ENCODE measurements at places on chromosomes 3 and 15.

- DNase-seq, result no peak
These were observed 14.8 kb downstream of the WNT7A start for GRCh38 chr3:13865106-13865505.

DNA sequence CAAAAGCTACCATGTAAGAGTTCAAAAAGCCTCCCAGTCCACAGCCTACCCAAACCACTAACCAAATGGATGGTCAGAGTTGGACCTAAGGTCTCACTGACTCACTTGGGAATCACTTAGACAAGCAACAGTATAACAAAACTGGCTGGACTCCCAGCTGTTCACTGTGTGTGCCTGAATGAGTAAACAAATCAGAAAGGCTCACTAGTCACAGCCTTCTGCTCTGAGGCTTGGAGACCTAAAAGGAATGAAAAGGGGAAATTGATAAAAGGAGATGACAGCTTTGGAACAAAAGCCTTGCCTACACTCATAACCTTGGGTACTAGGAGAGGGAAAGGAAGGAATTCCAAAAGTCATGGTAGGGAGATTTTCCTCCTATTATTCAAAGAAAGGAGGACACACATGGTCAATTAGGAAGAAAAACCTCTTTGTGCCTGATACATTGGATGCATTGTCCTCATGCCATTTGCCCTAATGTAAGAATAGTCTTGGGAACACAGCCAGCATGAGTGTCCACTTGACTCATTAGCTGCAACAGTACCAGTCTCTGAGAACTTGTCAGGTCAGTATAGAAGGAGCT lies 92.3 kb downstream of the FRMD5 start:
- DNase-seq, result no peak

GRCh38 chr3:98952404-98952803 lies 50.9 kb upstream of the DCBLD2 start:
- DNase-seq, result no peak

GRCh38 chr15:37076543-37076942 lies 23.8 kb downstream of the MEIS2 start:
- DNase-seq, result no peak

DNA sequence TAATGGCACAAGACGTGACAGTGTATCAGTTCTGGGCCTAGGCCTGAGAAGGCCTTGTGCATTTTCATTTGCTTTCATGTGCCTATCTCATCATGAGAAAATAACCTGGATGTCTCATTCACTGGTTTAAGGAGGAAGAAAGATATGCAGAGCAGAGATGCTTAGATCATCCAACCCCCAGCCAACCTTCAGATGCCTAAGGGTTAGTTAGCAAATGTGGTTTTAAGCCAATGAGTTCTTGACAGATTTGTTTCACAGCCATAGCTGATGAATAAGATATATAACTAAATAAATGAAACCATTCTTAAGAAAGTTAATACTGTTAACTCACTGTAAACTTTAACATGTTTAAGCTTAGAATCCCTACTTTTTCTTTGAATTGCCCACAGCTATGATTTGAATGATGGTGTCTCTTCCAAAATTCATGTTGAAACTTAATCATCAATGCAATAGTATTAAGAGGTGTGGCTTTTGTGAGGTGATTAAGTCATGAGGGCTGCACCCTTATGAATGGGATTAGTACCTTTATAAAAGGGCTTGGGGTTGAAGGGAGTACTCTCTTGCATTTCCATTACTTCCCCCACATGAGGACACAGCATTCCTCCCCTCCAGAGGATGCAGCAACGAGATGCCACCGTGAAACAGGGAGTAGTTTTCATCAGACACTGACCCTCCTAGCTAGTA lies 324.6 kb upstream of the TBC1D5 start:
- no peak for DNase-seq
